Activated T-helper 1 cell treated with Interleukin-2 at 50 U/mL for 16 hours (primary cell): ENCODE measurements at places on chromosomes 6 and 20.

- no peak for DNase-seq
Measured at GRCh38 chr6:34447910-34448309, 18.0 kb upstream of the PACSIN1 start.

- DNase-seq, result no peak
Measured at GRCh38 chr20:22579119-22579427, 5.3 kb downstream of the FOXA2 start.

GRCh38 chr6:9085054-9085708 lies 649.8 kb upstream of the SLC35B3 start:
- DNase-seq, result no peak

GRCh38 chr6:43200541-43200940 lies 18.5 kb downstream of the CUL9 start:
- no peak for DNase-seq

DNA sequence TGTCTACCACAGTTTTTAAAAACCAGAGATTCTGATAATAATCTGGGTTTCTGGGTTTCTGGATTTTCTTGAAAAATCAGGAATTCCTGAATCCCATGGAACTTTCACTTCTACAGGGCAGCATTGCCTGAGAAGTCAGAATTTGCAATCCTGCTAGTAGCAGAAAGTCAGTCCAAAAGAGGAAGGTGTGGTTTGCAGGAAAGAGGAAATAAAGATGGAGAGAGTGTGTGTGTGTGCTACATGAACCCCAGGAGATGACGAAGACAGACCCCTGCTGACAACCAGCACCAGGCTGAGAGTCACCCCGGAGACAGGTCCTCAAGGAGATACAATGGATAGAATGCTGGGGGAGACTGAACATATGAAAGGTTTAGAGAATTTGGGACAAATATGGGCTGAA lies 44.9 kb downstream of the PRND start:
- DNase-seq, result no peak
